ENCODE measurements at places on chromosomes 3 and 15.

DNA sequence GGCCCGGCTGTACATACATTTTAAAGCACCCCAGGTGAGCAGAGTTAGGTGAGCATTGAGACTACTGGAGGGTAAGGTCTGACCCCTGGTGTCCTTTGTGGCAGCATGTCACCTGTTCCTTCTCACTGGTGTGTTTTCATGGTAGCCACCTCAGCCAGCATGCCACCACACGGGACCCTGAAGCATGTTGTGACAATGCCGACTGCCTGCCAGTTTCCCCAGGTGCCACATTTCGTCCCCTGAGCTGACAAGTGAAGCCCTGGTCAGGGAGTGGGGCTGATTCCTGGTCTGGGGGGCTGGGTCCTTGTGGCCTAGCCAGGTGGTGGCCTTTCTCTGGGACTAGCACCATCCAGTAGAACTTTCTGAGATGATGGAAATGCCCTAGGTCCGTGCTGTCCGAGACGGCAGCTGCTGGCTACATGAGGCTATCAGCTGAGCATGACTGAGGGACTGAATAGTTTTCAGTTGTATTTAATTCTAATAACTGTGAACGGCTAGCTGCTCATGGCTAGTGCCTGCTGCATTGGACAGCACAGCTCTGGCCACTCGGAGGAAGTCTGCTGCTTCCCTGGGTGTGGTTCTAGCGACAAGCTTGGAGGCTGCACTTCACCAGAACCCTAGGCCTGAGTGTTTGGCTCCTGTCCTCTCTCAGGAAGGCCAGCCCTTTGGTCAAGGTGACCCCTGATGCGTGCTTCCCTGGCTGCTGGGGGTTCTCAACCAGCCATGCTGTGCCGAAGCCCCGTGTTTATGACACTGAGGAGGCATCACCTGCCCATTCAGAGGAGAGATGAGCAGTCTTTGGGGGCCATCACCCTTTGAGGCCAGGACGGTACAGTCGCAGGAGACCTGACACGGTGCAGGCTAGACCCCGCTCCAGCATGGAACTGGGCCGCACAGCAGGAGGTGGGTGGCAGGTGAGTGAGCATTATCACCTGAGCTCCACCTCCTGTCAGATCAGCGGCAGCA lies 3.9 kb downstream of the C3orf22 start:
- peak; percentile 23 for DNase-seq

DNA sequence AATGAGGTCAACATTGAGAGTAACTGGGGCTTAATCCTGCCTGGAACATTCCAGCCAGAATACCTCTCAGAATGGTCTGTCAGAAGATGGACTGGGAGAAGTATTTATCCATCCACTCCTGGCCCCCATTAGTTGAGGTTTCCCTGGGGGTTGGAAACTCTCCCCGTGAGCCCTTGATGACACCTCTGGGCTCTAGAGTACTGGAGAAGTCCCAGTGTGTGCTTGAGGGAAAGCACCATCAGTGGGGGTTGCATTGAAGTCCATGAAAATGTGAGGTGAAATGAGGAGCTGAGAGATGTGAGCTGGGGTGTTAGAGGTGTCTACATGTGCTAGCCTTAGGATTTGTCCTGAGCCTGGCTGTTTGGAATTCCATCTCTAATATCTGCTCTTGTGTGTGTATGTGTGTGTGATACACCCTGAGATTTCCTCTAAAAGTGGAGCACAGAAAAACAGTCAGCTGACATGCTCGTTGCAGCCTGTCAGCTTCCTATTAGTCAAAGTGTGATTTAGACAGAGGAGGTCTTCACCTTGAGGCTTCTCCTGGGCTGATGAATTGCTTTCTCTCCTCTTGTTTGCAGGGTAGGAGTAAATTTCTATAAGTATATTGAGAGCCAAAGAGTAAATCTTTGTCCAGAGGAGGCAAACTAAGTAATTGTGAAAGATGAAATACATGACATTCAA lies 67.6 kb downstream of the NR1D2 start:
- DNase-seq: no peak

DNA sequence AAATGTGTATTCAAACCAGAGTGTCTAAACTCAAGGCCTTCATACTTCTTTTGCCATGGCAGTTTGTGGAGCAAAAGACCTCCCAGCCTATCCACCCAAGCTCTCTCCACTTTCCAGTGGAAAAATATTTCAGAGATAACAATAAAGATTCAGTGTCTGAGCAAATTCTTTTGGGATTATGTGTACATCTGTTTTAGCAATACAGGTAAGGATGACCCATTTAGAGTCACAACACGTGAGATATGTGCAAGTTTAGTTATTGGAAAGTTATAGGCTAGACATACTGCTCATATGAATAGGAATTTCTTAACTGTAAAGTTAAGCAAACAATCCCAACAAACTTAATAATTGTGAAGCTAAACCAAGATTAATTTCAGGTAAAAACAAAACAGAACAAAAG lies 174.5 kb upstream of the LRIG1 start:
- no peak for DNase-seq

DNA sequence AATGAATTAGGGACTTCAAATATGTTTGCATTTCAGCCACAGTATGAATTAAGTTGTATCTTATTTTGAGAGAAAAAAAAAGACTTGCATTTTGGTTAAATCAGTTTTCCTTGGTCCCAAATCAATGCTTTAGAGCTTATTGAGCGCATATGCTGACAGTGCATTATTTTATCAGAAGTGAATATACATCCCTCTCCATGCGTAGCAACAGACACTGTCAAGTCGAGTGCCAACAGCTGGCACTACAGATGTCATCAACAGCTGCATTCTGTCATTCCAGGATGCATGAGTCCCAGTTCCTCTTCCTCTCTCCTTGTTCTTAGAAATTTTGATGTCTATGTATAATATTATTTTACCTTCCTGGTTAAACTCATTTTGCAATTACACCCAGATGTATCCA lies 156.1 kb upstream of the FOXB1 start:
- no peak for DNase-seq

DNA sequence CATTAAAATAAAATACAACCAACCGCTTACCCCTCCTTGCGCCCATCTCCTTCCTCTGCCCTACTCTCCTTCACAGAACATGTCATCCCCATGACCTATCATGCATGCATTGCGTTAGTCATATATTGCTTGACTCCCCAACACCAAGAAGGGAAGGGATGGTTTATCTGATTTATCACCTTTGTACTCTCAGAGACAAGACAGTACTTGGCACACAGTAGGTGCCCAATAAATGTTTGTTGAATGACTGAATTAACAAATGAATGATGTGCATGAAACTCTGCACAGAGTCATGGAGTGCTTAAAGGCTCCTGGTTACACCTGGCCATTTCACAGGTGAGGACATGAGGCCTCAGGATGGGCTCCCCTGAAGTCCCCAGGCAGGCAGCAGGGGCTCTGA lies 59.7 kb downstream of the IQSEC1 start:
- DNase-seq: no peak

DNA sequence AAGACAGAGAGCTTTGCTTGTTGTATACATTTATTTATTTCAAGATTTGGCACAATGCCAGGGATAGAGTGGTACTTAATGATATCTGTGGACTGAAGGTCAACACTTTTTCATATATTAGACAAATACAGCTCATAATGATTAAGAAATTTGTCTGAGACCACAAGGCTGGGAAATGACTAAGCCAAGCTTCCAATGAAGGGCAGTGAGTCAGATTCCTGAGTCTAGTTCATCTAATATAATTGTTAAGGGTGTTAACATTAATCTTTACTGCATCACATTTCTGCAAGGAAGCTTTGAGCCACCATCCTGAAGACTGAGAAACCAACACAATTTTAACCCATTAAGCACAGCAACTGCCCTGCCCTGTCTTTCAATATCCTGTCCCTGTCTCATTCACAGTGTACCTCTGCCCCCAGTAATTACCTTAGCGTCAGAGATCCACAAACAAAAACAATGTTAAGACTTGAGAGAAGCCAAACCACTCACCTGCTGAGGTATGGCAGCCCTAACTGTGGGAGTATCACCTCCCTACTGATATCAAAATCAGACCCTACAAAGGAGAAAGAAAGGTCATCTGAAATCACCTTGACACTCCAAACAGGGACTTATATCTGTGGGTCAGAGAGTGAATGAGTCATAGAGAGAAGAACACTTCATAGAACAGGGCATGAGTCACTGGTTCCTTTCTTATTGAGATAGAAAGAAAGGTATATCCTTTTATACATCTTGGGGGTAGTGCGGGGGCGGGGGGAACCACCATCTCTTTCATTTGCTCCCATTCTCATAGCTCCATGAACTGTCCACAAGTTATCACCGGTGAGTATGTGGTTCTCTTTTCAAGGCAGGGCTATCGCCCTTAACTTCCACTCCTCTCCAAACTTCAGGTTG lies 74.7 kb downstream of the MAGI1 start:
- DNase-seq: no peak

- no peak for DNase-seq
These were observed 118.7 kb downstream of the KCNH8 start for GRCh38 chr3:19267040-19267439.

- no peak for DNase-seq
These were observed 39.3 kb downstream of the ADCY5 start for GRCh38 chr3:123409443-123410148.

DNA sequence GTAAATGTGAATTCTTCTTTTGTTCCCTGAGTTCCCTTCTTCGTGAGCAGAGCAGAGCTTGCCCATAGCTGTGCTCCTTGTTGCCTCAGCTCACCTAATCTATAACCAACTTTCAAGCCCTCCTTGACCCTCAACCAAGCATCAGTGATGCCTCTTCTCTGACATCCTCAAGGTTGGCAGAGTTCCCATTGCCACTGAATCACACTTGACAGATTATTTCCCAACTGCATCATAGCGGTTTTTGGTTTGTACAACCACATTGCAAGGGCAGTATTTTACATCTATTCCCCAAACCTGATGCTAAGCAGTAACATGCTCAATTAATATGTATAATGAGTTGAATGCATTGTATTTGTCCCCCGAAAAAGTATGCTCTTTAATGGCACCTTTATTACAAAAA lies 133.0 kb upstream of the SNTN start:
- no peak for DNase-seq

DNA sequence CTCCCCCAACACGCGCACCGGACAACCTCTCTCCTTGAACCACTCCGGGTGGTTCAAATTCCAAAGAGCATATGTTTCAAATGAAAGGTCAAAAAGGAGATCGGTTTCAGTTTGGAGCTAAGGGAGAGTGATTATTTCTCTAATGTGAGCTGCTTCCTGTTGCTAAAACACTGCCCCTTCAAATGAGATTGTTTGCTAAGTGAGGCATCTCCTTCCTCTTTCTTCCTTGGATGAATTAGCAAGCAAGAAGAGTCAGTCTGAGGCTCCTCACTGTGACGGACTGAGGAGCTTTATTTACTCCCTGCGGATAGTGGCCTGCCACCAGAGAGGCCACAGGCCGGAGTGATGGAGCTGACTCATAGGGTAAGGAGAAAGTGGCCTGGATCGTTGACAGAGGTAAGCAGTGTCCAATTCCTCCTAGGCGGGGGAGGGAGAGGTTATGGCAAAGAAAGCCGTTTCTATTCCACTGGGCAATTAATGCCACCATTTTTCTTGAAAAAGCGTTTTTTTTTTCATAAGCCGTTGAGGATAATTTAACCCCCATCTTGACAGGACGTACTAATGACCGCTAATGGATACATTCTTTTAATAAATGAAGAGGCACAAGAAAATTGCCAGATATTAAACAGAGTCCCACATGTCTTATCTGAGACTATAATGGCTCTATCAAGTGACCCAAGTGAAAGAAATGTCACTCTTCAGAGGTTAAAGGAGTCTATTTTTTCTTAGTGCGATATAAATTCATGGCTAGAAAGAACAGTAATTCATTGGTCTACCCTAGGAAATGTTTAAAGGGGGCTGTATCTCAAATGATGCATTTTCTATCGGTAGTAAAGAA lies 167.0 kb upstream of the ANKRD28 start:
- DNase-seq: no peak

GRCh38 chr15:67521783-67522568 lies 1.0 kb downstream of the C15orf61 start:
- no peak for DNase-seq

GRCh38 chr3:1969281-1969680 lies 129.4 kb upstream of the CNTN4 start:
- DNase-seq: no peak

GRCh38 chr3:169780742-169781141 lies 7.5 kb downstream of the MYNN start:
- DNase-seq: no peak

GRCh38 chr3:46453526-46454208 lies 11.0 kb downstream of the LTF start:
- DNase-seq: no peak

DNA sequence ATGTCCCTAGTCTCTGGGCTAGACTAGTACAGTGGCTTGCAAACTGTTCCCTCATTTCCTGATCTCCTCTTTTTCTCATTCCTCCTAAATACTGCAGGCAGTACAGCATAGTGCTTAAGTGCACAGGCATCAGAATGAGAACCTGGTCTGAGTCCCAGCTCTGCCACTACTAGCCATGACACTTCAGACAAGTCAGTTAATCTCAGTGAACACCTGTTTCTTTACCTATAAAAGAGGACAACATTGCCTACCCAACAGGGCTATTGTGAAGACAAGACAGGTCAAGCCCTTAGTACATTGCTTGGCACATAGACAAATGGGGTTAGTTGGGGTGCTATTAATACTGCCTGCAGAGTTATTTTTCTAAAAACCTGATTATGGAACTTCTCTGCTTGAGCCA lies 113.3 kb downstream of the RYR3 start:
- DNase-seq: no peak

DNA sequence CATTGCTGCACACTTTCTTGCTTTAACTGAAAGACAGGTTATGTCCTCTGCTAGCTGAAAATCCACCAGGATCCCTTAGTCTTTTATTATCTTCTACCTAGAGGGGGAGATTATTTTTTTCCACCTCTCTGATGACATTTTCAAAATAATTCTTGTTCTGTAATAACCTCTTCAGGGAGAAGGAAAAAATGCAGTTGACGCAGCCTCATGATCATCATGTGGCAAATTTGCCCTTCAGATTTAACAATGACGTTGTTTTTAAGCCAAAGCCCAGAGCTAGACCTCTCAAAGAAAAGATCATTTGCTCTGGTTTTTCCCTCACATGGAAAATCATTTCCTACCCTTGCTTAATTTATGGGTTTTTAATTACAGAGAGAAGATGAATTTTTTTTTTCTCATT lies 724.9 kb downstream of the NLGN1 start:
- DNase-seq: no peak

- peak; percentile 89 for DNase-seq
These were observed 7.3 kb upstream of the NRROS start for GRCh38 chr3:196632046-196632751.

- no peak for DNase-seq
These were observed 32.2 kb downstream of the PPP4R2 start for GRCh38 chr3:73028803-73029202.

DNA sequence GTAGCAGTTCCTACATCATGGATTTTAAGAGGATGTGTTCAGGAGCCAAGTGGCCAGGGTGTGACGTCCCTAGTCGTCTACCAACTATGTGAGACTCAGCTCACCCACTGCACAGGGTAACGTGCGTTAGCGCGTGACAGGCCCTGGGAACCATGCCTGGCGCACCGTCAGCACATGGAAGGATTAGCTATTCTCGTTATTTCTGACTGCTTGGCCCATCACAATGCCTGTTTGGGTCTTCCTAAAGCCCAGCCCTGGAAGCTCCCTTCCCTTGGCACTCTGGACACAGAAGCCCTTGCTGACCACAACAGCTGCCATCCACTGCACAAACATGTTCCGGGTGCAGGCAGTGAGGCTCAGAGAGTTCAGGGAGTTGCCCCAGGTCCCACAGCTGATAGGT lies 91.0 kb upstream of the RPL32 start:
- no peak for DNase-seq

All from right forelimb (tissue), 1 donor.